ENCODE measurements at places on chromosomes 12 and 14. TPM values are rescaled to one million over a fixed set of nuclear protein-coding genes. Genes with fewer than 3 reads are reported as not detected.

Gene GLIPR1L1
- total RNA-seq, result not detected

Gene KCNK10
- not detected for total RNA-seq

Gene PZP
- not detected for total RNA-seq

Gene CLEC4A
- total RNA-seq, result not detected

Gene TSPAN19
- total RNA-seq, result not detected

Gene TAS2R8
- not detected for total RNA-seq

Gene VRTN
- 0.03 TPM for total RNA-seq

Gene FSCB
- not detected for total RNA-seq

Gene PLBD2
- 32.6 TPM for total RNA-seq

Gene RNASE3
- total RNA-seq, result not detected

Gene SLC41A2
- total RNA-seq, result 20.4 TPM

Gene PIK3C2G
- not detected for total RNA-seq

Gene CPNE6
- total RNA-seq, result not detected

Gene COX8C
- total RNA-seq, result not detected

Gene STXBP6
- 1.9 TPM for total RNA-seq

Gene FMNL3
- total RNA-seq, result 2.5 TPM

Gene KRT7
- total RNA-seq, result 5,590 TPM

Gene MMP17
- total RNA-seq, result 11.0 TPM

Gene TRIP11
- 5.9 TPM for total RNA-seq

Gene LRRC9
- not detected for total RNA-seq

Gene KRT6C
- total RNA-seq, result not detected

Gene DACT1
- 0.43 TPM for total RNA-seq

Gene GPR135
- 0.70 TPM for total RNA-seq

Gene RNASE7
- 0.07 TPM for total RNA-seq

Gene OR11H12
- not detected for total RNA-seq

Gene SPX
- 4.0 TPM for total RNA-seq

Gene TMEM179
- 0.38 TPM for total RNA-seq

Gene PAN2
- 14.0 TPM for total RNA-seq

Gene ANKS1B
- total RNA-seq, result 0.72 TPM

Gene KRT85
- total RNA-seq, result not detected

Gene SINHCAF
- total RNA-seq, result 44.3 TPM

Gene B4GALNT3
- 0.69 TPM for total RNA-seq

Gene MTA1
- total RNA-seq, result 63.5 TPM
